Right ventricle myocardium superior (tissue), 1 donor: ENCODE measurements at places on chromosomes 4 and X. TPM values are rescaled to one million over a fixed set of nuclear protein-coding genes. Genes with fewer than 3 reads are reported as not detected.

ZFP92 gene
- total RNA-seq: 0.65 TPM

L1CAM gene
- total RNA-seq: 5.3 TPM

SUPT20HL2 gene
- not detected for total RNA-seq

GPC4 gene
- 8.9 TPM for total RNA-seq

DOK7 gene
- 33.7 TPM for total RNA-seq

UGT2B17 gene
- not detected for total RNA-seq

SGCB gene
- total RNA-seq: 74.6 TPM

MTNR1A gene
- total RNA-seq: not detected

MFSD8 gene
- 9.4 TPM for total RNA-seq

KCTD8 gene
- total RNA-seq: 0.08 TPM

FGF2 gene
- 4.9 TPM for total RNA-seq

STARD8 gene
- total RNA-seq: 10.5 TPM

MAP3K15 gene
- total RNA-seq: not detected

NOCT gene
- 9.4 TPM for total RNA-seq

ETDB gene
- total RNA-seq: not detected
